Astrocyte of the spinal cord (primary cell): ENCODE measurements at places on chromosomes 7 and 10.

DNA sequence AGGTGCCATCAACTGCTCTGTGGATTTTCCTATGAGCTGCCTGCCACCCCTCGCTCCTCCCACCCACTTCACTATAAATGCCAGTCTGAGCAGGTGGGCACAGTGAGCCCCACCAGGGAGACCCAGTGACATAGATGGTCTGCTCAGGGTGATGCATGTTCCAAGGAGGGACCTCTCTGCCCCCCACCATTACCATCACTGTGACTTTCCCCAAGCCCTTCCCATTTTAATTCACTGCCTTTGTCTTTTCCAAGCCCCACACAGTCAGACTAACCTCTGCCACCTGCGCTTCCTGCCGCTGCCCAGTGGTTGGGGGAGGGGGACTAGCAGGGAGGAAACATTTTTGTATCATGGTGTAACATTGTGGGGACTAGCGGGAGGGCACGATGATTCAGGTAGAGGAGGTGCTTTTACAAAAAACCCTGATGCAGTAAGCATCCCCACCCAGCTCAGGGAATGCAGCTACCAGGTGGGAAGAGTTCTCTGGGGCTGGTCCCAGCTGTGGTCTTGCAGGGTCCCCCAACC is 24.6 kb downstream of the PRSS2 start:
- DNase-seq: no peak

DNA sequence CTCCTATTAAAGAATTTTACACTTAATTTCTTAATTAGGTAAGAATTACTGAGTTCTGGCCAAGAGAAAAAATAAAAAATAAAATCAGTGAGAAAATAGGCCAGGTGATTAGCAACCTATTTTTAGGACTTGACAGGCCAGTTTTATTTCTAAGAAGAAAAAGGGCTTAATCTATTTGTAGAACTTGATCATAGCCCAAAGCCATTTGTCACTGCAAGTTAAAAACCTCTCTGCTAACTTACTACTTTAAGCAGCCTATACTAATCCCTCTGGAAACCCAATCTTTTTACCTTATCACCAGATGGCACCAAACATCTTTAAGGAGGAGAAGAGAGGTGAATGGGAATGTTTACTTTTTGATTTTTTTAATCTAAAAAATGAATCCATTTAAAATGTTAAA is 222.1 kb upstream of the RHOBTB1 start:
- no peak for DNase-seq

- DNase-seq: no peak
Observed at GRCh38 chr10:36491926-36492325, 633.5 kb upstream of the ANKRD30A start.

DNA sequence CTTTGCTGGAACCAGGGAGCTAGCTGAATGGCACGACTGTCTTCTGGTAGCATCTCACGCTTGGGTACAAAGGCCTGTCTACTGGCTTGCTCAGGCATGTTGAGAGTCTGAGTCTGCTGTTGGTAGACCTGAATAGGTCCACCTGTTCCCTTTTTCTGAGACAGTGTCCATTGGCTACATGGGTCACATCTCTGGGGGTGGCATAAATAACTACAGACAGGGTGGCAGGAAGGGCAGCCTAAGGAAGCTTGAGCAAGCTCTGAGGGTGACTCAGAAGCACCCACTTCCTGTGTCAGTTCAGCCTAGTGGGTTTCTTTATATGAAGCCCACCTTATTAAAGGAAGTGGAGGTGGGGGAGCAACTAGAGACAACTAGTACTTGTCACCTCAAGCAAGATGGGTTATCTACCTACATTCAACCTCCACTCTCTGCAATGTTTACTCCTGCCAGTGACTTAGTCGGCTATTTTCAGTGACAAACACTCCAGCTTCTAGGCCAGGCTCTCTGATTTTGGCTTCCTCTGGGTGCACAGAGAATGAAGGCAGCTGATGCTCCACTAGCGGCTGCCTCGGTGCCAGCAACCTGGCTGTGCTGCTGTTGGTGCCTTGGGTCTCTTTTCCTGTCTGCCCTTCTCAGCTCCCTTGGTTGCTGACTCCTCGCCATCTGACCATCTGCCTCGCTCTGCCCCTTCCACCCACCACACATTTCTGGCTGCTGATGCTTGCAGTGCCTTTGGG is 5.7 kb upstream of the ZYX start:
- DNase-seq: no peak

GRCh38 chr7:124106575-124106974 is 73.7 kb upstream of the TMEM229A start:
- DNase-seq: no peak

DNA sequence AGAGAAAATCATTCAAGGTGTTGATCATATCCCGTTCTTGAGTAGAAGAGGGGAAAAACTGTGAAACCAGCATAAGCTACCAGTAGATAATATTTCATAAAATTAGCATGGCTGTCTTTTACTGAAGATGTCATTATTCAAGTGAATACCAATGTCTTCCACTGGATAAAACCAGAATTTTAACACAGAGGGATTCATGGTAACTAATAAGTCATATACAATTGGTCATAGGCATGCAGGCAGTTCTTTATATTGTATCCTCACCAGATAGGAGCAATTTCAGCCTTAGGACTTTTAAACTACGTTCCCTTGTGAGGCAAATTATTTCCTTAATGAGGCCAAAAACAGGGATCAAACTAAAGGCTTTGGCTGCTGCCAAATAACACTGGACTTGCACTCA is 202.3 kb upstream of the PITRM1 start:
- DNase-seq: no peak

GRCh38 chr7:21996641-21997040 is 50.9 kb upstream of the CDCA7L start:
- no peak for DNase-seq

DNA sequence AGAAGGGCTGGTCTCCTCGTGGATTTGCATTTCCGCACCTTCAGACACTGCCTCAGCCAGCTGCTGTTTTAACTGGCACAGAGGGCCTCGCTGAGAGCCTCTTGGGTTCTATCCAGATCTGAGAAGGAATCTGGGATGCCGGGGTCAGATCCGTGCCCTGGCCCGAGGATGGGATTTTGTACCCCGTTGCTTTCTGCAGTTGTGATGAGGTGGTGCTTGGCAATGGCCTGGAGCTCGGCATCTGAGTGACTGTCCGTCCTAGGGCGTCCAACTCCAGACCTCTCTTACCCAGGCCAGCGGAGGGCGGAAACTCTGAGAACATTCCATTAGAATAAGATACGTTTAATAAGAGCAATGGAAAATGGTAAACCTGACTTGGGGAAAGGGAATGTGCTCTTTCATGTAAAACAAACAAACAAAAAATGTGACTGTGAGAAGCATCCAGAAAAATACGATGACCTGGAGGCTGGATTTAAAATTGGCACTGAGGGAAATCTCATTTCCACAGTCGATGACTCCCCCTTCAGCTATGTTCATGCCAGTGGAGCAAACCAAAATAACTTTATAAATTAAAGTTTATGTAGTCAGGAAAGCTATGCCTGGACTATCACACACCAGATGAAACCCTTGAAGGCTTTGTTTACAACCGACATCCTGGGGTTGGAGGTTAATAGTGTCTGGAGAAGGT is 39.6 kb downstream of the GRK5 start:
- peak; percentile 85 for DNase-seq

DNA sequence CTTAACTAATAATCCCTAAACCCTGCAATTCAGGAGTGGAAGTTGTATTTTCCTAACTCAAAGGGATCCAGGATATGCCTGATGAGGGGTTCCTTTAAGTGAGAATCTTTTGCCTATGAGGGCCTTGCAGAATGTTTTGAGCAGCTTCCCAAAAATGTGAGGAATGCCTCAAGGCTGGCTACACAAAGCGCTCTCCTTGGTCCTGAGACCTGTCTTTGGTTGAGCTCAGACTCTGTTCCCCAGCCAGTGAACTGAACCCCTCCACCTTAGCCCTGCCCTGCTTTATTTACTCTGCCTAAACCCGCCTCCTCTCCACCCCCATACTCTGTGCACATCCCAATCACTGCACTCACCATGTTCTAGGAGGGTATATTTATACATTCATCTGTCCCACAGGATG is 108.6 kb downstream of the NRCAM start:
- peak; percentile 56 for DNase-seq

- no peak for DNase-seq
Observed at GRCh38 chr10:91930939-91931338, 7.4 kb downstream of the BTAF1 start.

DNA sequence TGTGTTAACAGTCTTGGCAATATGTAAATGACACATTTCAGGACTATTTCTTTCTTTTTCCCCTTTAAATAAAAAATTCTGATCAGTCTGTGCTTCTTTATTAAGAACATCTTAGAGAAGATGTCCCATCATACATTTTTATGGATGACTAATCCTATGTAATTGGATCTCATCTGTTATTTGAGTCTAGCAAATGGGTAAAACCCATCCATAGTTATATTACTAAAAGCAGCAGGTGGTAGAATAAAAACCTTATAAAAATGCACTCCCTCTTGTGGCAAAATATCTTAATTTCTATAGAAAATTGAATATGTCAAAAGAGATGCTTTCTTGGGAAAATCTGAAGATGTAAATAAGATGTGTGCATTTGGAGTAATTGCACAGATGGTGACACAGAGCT is 35.3 kb downstream of the TRRAP start:
- DNase-seq: peak; percentile 39

- no peak for DNase-seq
Observed at GRCh38 chr10:75002967-75003594, 108.4 kb upstream of the SAMD8 start.

DNA sequence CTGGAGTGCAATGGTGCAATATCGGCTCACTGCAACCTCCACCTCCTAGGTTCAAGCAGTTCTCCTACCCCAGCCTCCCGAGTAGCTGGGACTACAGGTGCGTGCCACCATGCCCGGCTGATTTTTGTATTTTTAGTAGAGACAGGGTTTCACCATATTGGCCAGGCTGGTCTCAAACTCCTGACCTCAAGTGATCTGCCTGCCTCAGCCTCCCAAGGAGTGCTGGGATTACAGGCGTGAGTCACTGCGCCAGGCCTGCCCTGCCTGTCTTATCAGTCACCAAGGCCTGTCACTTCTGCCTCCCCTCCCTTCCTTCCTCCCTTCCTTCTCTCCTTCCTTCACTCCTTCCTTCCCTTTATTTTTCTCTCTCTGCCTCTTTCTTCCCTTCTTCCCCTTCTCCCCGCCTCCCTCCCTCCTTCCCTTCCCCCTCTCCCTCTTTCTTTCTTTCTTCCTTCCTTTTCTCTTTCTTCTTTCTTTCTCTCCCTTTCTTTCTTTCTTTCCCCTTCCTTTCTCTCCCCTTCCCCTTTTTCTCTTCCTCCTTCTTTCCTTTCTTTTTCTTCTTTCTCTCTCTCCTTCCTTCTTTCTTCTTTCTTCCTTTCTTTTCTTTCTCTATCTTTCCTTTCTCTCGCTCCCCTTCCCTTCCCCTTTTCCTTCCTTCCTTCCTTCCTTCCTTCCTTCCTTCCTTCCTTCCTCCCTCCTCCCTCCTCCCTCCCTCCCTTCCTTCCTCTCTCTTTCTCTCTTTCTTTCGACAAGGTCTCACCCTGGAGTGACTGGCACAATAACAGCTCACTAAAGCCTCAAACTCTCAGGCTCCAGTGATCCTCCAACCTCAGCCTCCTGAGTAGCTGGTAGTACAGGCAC is 3.1 kb upstream of the ST7 start:
- DNase-seq: no peak

GRCh38 chr10:77910524-77911145 is 15.9 kb downstream of the DLG5 start:
- no peak for DNase-seq

DNA sequence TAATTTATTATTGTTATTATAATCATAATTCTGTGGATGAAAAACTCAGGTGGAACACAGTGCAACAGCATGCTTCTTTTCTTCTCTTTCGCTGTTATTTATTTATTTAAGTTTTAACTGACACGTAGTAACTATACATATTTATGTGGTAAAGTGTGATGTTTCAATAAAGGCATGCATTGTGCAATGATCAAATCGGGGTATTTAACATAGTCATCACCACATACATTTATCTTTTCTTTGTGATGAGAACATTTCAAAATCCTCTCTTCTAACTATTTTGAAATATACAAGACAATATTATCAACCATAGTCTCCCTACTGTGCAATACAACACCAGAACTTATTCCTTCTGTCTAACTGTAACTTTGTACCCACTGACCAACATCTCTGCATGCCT is 152.5 kb upstream of the LYZL1 start:
- DNase-seq: no peak

DNA sequence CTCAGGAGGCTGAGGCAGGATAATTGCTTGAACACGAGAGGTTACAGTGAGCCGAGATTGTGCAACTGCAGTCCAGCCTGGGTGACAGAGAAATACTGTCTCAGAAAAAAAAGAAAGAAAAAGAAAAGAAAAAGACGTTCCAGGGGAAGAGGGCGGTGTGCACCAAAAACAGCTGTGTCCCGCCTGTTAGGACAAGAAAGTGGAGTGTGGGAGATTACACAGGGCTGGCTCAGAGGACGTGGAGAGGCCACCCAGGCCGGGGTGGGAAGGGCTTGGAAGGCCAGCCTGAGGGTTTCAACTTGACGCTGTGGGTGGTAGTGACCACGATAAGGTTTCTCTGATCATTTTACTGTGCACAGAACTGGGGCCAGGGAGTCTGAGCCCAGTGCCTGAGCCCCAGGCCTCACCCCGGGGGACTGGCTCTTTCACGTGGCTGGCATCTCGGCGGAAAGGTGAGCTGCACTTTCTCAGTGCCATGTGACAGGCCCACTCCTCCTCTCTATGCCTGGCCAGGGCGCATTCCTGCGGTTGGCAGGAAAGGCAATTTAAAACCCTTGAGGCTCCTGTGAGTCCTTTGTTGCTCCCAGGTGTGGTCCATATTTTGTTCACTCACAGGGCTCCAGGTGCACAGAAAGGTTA is 13.9 kb downstream of the RHBDD2 start:
- no peak for DNase-seq

GRCh38 chr7:1290679-1291356 is 58.1 kb downstream of the UNCX start:
- no peak for DNase-seq

DNA sequence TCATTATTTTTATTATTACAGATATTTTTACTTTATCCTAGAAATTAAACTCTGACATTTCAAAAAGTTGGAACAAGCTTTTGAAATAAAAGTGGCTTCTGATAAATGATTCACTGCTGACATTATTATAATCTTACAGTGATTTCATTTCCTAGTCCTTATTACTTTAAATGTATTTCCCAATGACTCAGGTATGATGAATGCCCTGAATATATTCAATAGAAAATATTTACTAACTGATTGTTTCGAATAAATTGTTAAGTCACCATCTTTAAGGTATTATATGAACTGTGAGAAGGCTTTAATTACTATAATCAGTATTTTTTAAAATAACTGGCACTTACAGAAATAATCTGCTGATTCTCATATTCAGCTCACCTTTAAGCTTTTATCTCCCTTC is 21.6 kb downstream of the DKK1 start:
- no peak for DNase-seq

DNA sequence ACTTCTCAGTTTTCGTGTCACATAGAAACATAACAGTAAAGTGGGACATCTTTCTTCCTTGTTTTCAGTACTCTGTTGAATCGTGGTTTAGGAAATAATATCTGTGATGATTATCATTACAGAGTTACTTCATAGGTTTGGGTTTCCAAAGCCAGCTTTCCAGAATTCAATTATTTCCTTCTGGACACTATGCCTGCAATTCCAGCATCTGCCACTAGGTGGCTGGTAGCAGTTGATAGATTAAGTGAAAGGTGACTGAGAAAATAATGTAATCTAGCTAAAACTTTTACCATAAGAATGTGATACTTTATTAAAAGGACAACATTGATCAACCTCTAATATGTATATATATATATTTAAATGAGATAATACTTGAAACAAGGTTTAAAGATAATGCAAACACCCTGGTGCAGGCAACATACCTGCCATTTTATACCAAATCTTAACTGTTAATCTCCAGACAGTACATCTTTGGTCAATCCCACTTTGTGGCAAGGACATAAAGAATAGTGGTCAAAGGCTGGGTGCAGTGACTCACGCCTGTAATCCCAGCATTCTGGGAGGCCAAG is 102.6 kb downstream of the SH3PXD2A start:
- no peak for DNase-seq
